ENCODE measurements at places on chromosomes 2 and 18.

DNA sequence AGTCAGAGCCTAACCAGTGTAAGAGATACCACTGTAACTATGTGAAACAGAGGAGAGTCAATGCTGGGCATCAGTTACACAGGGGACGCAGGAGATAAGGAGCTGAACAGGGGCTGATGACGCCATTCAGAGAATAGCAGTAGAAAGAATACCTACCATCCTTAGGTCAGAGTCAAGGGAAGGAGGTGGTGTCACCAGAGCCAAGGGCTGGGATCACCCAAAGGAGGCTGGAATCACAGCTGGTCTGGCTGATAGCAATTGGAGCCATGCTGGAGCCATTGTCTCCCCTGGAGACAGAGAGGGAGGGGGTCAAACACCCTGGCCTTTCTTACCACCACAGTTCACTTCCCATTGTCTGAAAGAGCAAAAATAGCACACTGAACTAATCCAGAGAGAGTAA, 37.3 kb upstream of the C18orf32 start:
- no peak for DNase-seq

DNA sequence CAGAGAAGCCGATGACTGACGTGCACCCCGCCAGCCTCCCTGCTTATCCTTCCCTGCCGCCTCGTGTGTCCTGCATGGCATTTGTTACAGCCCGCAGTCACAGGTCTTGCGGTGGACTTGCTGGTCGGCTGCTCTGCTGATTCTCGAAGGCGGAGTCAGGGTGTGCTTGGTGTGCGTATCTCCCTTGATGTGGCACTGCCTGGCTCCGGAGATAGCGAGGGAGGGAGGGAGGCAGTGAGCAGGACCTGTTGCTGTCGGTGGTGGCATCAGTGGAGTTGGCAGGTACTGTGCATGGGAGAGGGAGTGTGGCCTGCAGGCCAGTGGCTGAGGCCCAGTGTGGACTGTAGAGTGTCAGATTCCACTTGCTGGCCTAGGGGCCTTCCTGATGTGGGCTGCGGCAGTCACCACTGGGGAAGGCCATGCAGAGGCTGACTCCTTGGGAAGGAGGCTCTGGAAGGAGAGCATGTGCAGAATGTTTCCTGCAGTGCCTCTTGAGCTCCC, 198.9 kb downstream of the AGAP1 start:
- DNase-seq: no peak

DNA sequence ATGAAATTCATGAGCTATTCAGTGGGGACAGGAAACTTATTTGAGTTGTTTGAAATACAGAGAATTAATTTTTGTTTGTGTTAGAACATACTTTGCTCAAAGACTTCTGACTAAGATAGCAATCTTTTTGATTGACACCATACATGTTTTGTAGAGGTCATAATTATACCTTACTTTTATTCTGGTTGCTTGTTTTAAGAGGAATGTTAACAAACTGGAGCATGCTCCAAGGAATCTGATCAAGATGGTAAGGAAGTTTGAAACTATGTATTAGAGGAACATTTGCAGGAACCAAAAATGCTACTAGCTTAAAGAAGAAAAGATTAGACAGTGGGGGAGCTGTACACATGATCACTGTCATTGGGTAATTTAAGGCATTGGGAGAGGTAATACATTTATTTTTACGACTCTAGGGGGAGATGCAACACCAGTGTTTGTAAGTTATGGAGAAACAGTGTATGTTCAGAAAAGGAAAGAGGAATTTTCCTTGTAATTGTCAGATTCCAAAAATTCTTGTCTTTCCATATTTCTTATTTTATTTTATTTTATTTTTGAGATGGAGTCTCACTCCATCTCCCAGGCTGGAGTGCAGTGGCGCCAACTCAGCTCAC, 8.0 kb downstream of the AGFG1 start:
- DNase-seq: no peak

- no peak for DNase-seq
These were observed 7.4 kb downstream of the NAB1 start for GRCh38 chr2:190656301-190656700.

DNA sequence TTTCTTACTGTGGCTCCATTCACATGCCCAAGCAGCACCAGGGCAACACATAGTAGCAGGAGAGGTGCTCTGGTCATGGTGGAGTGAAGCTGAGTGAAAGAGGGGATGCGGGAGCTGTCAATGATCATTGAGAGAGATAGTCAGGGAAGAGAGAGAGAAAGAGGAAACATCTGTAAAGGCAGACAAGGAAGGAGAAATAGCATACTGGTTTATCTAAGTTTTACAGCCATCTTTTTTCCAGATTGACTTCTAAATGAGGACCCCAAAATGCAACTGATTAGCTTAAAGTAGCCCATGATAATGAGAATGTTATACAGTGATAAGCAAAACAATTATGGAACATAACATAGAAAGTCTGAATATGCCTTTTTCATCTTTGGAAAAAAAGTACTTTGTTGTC, at the start of gene C2orf66:
Gene C2orf66 (minus strand): TSS at position 96 of the 400 bp plus-strand sequence. CDS start 19 bp downstream, at position 77.
- DNase-seq: no peak

GRCh38 chr18:42275949-42276730, 321.1 kb downstream of the PIK3C3 start:
- DNase-seq: no peak

DNA sequence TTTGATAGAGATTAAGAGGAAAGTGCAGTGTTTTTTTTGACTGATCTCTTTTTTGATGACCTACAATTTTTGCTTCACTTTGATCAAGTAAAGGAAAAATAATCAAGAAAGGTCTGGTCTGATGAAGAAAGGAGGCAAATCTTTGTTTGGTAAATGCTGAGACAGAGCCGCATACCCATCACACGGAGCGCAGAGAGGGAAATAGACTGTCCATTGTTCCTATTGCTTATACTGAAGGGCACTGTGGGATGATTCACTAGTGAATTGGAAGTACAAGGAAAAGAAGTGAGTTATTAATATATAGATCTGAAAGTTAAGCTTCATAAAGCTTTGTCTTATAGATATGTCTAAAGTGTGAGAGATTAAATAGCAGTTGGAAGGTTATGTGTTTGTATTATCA, 455.1 kb downstream of the PLCL1 start:
- no peak for DNase-seq

DNA sequence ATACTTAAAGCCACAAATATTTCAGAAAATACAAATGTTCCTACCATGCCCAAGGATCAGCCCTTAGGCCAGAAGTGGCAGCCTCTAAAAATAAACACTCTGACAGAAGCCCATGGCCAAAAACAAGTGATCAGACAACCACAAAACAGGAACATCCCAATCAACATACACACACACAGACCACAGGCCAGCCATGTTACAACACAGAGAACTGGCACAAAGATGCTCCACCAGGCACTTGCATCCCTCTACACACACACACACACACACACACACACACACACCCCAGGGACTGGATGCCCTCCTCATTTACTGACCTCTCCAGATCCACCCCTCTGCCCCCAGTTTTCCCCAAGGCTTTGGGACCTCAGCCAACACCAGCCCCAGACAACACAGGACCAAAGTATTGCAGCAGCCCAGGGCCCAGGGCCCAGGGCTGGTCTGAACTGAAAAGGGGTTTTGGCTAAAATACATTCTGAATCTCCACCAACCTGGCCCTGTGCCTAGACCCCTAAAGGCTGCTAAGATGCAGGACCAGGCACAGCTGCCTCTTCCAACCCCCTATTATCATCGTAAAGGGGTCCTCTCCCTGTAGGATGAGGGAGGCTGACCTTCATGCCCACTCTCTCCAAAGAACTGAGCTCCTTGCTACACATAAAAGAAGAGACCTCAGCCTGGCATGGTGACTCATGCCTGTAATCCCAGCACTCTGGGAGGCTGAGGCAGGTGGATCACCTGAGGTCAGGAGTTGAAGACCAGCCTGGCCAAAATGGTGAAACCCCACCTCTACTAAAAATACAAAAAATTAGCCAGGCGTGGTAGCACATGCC, 151.4 kb downstream of the TNS1 start:
- no peak for DNase-seq

DNA sequence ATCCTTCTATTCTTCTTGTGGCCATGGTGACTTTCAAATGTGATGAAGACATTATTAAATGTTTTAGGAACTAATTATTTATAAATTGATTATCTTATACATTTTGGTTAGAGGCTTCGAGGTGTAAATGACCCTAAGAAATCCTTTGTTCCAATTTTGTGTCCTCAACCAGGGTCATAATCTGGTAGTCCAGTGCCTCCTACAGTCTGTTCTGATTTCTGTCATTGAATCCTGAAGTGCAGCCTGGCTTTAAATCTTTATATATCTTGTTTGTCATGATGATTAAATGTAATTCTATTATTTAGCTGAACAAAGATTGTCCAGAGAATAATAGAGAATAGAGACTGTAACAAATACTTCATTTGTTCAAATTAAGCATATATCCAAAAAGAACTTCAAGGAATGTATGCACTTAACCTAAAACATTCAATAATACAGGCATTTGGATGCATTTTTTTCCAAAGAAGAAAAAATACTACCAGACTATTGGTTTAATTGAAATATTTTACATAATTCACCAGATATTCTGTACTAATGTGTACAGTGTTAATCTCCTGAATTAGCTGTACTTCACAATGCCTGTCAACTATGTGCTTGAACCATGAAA, 89.8 kb downstream of the PRPF40A start:
- DNase-seq: no peak

GRCh38 chr2:238896641-238897040, 48.8 kb downstream of the TWIST2 start:
- no peak for DNase-seq

GRCh38 chr2:165469417-165469816, at the start of gene CSRNP3:
Gene CSRNP3, plus strand, starts transcription at chr2:165469698. Its CDS starts 125,368 bp downstream, at chr2:165595066.
- no peak for DNase-seq

- DNase-seq: no peak
These were observed 117.6 kb upstream of the KLF7 start for GRCh38 chr2:207283356-207283755.
